ENCODE measurements at places on chromosomes 11 and 22. TPM values are rescaled to one million over a fixed set of nuclear protein-coding genes. Genes with fewer than 3 reads are reported as not detected.
A peak's percentile ranks its signal among the peaks of the same experiment; 100 is the strongest.

CDKN1C gene
- 26.4 TPM for total RNA-seq

DNA sequence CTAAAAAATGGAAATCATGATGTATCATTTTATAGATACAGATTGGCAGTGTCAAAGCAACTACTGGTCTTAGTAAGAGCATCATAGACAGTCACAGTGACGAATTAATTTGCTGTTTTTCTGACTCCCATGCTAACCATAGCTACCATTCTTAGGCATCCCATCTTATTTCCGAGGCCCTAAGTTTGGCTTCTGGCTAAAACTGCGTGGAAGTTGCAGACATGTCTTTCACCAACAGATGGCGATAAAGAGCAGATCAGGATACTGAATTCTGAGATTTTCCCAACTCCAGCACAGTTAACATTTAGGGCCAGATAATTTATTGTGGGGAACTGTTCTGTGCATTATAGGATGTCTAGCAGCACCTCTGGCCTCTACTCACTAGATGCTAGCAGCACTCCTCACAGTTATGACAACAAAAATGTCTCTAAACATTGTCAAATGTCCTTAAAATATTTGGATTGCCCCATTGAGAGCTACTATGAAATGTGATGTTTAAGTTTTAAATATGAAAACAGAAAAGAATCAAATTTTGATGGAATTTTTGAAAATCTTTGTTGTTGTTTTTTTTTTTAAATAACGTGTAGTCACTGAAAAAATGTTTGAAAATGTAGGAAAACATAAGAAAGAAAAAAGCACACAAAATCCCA lies 16.3 kb downstream of the OR2AG2 start:
- DNase-seq, result no peak
- no peak overlapping the region for H3K27ac ChIP-seq

SMC1B gene
- total RNA-seq, result 0.10 TPM

- H3K27ac ChIP-seq, result no peak overlapping the region
- H3K27me3 ChIP-seq, result no peaks in the 10 kb centered on the region
- no peak overlapping the region for H3K4me3 ChIP-seq
- no peaks in the 10 kb centered on the region for H3K36me3 ChIP-seq
Measured at GRCh38 chr11:71298761-71299181, 46.4 kb upstream of the SHANK2 start.

FAM227A gene
- total RNA-seq, result 0.66 TPM

DNA sequence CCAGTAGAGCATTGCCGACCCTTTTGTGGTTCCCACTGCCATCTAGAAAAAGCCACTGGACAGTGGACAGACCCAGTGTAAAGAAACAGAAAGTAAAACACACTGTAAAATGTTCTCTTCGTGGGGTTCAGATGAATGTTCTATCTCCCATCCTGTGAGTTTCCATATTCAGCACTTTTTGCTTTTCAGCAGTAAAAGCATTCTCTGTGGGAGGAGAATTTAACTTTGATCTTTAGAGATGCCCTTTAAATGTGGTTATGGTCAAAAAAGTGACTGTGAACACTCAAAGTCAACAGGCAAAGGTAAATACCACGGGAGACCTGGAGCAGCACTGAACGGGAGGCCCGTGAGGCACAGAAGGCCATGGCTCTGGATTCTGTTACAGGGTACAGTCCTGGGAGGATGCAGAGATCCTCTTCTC lies 53.9 kb downstream of the FLI1 start:
- H3K36me3 ChIP-seq, result peaks cover 31% of the 10 kb centered on the region
- H3K4me1 ChIP-seq, result peaks cover 72% of the 10 kb centered on the region
- DNase-seq, result no peak
- peak overlapping the region; percentile 63 for H3K27ac ChIP-seq
- no peak overlapping the region for H3K4me3 ChIP-seq

DNA sequence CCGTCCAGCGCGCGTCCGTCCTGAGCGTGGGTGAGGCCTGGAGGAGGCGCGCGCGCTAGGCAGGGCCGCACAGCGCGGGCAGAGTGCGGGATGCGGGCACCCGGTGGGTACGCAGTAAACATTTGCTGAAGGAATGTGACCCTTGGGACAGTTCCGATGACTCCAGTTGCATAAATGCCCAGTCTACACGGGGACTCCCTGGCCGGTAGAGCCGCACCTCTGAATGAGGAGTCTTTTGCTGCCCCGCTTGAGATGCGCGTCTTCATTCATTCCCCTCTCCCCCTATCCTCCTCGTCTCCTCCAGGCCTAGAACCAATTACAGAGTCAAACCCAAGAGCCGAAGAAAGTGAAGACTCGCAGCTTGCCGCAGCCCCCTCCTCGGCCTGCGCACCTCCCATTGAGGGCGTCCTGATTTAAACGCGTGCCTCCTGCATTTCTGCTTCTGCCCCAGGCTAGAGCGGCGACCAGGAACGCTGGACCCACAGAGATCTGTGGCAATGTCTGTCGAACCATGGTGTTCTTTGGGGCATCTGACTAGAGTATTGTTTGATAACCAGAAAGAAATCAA lies 729 bp upstream of the CHKB start:
- H3K4me3 ChIP-seq, result peak overlapping the region; percentile 82
- DNase-seq, result peak; percentile 73
- H3K4me1 ChIP-seq, result peaks cover 23% of the 10 kb centered on the region
- H3K27me3 ChIP-seq, result no peaks in the 10 kb centered on the region
- H3K27ac ChIP-seq, result peak overlapping the region; percentile 92

GRCh38 chr11:102268985-102269470 lies 48.3 kb upstream of the BIRC3 start:
- H3K27ac ChIP-seq, result no peak overlapping the region
- H3K27me3 ChIP-seq, result no peaks in the 10 kb centered on the region
- peak overlapping the region; percentile 20 for H3K4me3 ChIP-seq
- H3K4me1 ChIP-seq, result peaks cover 16% of the 10 kb centered on the region
- no peak for DNase-seq
- no peaks in the 10 kb centered on the region for H3K36me3 ChIP-seq

DNA sequence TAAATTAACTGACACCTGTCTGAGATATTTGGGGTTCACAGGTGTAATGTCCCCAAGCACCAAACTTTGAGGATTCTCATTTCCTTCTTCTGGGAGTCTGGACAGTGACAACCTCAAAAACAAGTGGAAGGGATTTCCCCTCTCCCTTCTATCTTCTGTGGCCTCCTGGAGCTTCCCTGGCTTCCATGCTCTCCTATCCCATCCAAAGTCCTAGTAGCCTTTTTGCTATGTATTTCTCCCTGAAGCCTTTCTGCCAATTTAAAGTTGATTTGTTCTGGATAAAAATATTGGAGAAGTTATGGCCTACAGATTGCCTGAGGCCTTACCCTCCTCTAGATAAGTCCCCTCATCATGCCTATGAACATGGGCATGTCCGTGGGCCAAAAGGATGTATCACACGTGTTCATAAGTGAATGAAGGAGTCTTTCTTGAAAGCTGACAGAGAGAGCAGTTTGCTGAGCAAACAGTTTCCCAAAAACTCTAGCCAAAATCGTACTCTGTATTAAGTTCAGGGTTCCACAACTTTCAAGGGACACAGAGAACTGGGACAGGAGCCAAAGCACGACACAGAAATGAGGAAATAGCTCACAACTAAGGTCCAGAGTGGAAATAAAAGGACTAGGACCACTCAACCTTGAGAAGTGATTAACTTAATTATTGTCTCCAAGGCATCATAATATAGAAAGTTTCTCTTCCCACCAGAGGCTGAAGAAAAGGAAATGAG lies 6.7 kb downstream of the HEPACAM start:
- H3K36me3 ChIP-seq, result no peaks in the 10 kb centered on the region
- no peak for DNase-seq
- no peaks in the 10 kb centered on the region for H3K27me3 ChIP-seq
- no peak overlapping the region for H3K4me3 ChIP-seq
- no peak overlapping the region for H3K27ac ChIP-seq

- no peaks in the 10 kb centered on the region for H3K36me3 ChIP-seq
- no peak overlapping the region for H3K4me3 ChIP-seq
Measured at GRCh38 chr11:35352077-35352888, 67.1 kb downstream of the SLC1A2 start.

Data from spleen (tissue), 13 donors.